ENCODE measurements at places on chromosomes 16 and 17.

GRCh38 chr17:6092182-6092902, 22.2 kb downstream of the WSCD1 start:
- no peak for DNase-seq

GRCh38 chr16:31712064-31712540, 161.5 kb upstream of the ZNF267 start:
- DNase-seq, result peak; percentile 8

DNA sequence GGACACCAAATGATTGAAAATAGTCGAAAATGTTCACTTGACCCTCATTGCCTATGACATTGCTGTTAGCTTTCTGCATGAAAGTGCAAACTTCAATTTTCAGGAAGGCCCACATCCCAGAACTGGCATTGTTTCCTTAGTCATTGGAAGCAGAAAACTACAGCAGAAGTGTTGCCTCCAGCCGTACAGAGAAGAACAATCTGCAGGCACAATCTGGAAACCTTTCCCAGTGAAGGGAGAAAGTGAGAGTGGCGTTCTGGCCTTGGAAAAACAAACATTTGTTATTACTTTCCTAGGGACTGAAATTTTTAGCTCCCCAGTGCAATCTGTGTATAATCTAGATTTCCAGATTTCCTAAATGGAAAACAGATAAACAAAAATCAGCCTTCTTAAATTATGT, 529.5 kb upstream of the RBFOX1 start:
- DNase-seq, result no peak

GRCh38 chr16:2587891-2588565, 50.2 kb downstream of the PDPK1 start:
- no peak for DNase-seq

GRCh38 chr17:56141046-56141839, 12.0 kb upstream of the ANKFN1 start:
- no peak for DNase-seq

GRCh38 chr17:77636835-77637817, 321.4 kb upstream of the TNRC6C start:
- DNase-seq, result no peak

GRCh38 chr16:11743308-11744074, 834 bp upstream of the TXNDC11 start:
- DNase-seq, result peak; percentile 65

GRCh38 chr17:61238455-61238933, 161.1 kb upstream of the TBX2 start:
- no peak for DNase-seq

DNA sequence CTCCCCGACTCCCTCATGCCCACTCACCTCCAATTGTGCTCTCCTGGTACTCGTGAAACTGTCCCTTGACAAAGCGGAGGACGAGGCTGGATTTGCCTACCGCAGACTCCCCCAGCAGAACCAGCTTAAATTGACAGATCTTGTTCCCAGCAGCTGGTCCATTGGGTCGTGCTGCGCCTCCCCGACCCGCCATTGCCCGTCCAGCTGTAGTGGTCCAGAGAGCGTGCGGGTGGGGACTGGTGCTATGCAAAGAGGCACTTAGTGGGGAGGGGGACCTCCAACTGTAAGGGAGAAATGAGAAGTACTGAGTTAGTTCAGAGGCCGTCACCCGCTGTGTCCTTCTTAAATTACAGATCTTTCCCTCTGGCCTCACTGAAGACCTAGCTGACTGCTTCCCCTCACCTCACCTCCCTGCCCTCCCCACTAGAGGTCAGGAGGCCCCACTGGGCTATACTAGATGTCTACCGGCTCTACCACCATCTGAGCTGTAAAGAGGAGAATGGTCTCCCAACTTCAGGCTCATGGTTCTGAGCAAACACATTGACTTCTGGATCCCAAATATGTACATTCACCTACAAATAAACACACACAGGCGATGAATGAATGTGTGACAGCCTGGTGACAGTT, 7.8 kb downstream of the HSPB9 start:
- DNase-seq, result no peak

GRCh38 chr17:79607940-79608623, 2.8 kb downstream of the RBFOX3 start:
- no peak for DNase-seq

GRCh38 chr17:13311306-13311705, 290.4 kb downstream of the HS3ST3A1 start:
- no peak for DNase-seq

DNA sequence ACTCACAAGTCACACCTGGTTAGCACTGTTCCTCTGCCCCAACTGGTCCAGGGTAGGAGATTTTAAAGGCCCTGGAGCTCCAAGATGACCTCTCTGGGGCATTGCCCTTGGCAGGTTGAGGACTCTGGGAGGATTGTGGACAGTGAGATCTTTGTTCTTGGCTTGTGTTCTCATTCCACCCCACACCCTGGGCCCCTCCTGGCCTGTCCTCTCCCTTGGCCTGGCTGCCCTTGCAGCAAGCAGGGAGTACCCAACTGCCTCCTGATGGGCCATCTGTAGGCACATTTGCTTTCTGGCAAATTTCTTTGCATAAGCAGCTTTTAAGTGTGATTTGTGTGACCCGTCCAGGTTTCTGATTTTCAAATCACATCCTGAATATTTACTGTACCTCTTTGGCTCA, 239.6 kb downstream of the UTP18 start:
- DNase-seq, result no peak

DNA sequence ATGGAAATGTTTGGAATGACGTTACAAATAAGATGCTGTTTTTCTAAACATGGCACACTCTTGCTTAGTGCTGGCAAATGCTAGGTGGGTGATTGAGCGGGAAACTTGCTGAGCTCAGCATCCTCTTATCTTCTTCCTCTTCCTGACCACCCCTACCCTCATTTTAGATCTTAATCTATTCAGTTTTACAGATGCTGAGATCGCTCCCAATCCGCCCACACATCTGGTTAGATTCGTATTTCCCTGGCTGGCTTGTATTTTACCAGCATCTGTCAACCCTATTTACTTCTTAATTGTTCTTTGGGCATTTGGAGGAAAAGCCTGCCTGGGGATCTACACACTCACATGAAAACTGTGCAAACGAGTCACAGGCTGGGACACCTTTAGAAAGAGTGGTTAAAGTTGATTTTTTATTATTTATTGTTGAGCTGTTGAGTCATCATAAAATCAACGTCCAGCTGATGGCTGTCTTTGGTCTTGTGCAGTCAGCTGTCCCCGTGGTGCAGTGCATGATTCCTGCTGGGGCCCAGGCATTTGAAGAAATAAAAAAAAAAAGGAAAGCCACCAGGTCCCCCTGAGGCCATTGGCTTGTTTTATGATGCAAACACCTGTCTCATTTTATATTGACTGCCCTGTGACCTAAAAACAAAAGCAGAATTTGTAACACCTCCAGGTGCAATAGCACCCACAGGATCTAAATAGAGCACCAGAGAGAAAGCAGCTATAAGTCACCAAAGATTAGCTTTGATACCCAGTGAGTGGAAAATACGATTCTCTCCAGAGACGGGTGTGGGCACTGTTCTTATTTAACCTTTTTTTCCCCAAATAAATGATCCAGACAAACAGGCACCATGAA, 258.6 kb downstream of the HS3ST3B1 start:
- DNase-seq, result no peak

DNA sequence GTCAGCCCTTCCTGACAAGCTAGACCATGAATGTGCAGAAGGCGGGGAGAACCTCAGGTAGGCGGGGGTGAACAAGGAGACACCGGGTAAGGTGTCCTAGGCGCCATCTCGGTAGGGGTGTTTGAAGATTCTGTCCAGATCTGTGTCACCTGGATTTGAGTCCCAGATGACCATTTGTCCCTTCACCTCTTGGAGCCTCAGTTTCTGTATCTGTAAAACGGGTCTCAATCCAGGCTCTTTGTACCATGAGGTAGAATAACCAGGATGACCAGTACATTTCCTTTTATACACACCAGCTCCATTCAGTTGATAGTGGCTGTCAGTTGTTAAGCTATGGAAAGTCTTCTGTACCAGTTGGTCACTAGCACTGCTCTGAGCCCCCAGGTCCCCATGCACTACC, 86.7 kb downstream of the ABCC6 start:
- no peak for DNase-seq

DNA sequence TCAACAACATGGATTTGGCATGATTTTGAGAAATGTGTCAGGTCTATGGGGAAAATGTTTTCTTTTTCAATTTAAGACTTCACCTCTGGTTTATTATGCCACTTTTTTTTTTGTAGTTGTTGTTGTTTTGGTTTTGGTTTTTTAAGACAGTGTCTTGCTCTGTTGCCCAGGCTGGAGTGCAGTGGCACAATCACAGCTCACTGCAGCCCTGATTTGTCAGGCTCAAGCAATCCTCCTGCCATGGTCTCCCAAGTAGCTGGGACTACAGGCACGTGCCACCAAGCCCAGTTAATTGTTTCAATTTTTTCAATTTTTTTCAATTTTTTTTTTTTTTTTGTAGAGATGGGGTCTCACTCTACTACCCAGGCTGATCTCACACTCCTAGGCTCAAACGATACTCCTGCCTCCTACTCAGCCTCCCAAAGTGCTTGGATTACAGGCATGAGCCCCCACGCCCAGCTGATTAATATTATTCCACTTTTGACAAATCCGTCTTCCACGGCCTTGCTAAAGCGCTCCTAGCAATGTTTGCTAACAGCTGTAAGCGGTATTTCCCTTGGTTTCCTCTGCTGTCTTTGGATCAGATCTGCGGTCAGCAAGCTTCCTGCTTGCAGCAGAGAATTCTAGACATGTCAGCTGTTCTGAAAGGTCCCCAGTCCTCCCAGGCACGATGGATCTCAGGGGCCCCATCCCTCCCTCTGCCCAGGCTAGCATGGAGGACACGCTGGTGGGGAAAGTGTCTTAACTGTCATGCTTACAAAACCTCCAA, 7.0 kb upstream of the MILR1 start:
- DNase-seq, result peak; percentile 51

DNA sequence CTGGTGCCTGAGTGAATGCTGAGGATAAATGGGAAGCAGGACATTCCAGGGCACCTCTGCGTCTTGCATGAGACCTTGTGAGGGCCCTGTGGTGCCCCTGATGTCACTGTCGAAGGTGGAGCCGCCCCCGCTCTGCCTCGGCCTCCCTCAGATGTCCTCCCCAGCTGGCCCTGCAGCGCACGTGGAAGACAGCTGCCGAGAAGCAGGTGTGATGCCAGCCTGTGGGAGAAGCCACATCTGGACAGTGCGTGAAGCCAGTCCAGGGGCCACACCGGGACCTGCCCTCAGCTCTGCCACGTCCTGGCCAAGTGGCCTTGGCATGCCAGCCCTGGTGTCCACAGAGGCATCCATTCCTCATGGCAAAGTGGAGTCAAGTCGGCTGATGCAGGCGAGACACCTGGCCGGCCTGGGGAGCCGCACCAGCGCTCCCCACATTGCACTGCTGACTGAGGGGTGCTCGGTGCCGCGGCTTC, 21.6 kb upstream of the METRNL start:
- no peak for DNase-seq

DNA sequence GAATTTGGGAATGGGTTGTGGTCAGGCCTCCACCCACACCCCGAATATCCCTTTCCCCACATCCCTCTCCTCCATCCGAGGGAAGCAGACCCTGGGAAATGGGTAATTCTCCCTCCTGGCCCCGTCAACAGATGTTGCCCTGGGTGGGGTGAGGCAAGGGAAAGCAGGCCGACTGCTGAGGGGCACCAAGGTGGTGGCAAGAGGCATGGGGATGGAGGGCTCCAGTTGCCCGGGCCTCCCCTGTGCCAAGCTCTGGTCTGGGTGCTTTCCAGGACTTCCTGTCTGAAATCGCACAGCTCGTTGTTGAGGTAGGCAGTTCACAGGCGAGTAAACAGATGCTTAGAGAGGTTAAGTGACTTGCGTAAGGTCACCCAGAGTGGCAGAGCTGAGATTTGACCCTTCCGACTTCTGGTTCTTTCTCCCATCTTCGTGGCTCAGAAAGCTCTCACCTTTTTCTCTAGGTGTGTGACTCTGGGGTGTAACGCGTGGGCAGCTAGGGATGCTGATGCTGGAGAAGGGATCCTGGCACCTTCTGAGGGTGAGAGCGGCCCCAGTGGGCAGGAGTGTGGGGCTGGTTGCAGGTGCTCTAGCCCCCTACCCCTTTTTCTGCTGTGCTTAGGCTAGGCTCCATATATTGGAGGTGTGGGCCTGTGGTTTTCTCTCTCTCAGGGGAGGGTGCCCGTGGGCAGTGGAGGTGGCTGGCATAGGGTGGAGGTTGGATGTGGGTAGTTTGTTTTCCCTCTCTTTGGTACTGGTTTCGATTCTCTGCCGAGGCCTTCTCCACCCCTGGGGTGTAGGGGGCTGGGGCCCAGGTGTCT, 17.2 kb downstream of the RARA start:
- DNase-seq, result peak; percentile 83

- DNase-seq, result peak; percentile 51
Measured at GRCh38 chr16:57651344-57652333, 16.5 kb upstream of the ADGRG3 start.

DNA sequence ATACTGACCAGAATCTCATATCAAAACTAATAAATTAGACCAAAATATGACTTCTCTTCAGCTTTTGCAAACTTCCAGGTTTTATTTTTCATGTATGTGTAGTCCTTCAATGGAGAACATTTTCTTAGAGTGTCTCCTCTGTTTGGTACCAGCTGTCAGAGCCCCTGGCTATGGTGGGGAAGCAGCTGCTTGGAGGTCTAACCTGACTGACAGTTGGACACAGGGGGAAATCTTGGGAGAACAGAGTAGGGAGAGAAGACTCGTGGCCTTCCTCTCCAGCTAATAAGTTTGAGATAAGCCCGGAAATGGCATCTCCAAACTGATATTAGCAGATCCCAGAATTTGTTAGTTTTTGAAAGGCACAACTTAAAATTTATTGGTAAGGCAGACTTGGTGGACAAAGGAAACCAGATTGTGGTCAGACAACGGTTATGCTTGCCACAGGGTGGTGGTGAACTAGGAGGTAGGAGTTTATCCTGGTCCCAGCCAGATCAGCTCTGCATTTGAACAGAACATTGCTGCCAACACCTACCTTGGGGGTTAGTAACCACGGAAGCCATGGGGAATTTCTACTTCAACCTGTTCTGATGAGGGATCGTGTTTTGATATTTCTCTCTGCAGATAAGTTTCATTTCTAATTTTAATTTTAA, 39.2 kb upstream of the IRX3 start:
- DNase-seq, result no peak

Data from CD4-positive, alpha-beta T cell treated with Interleukin-21 for 1 hour (primary cell).